Lower lobe of right lung (tissue), 2 donors: ENCODE measurements at places on chromosomes 13 and 19.

GRCh38 chr13:94657167-94657566 lies 55.2 kb downstream of the SOX21 start:
- no peak overlapping the region for H3K27ac ChIP-seq
- no peaks in the 10 kb centered on the region for H3K4me1 ChIP-seq
- no peaks in the 10 kb centered on the region for H3K27me3 ChIP-seq
- H3K4me3 ChIP-seq: no peak overlapping the region

DNA sequence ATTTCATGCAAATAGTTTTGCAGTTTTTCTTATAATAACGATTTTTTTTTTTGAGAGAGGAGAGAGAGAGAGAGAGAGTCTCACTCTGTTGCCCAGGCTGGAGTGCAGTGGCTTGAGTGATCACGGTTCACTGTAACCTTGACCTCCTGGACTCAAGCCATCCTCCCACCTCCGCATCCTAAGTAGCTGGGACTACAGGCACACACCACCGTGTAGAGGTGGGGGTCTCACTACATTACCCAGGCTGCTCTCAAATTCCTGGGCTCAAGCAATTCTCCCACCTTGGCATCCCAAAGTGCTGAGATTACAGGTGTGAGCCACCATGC lies 26.8 kb upstream of the GJB6 start:
- no peak for DNase-seq
- H3K27ac ChIP-seq: no peak overlapping the region
- no peaks in the 10 kb centered on the region for H3K27me3 ChIP-seq
- no peaks in the 10 kb centered on the region for H3K36me3 ChIP-seq

DNA sequence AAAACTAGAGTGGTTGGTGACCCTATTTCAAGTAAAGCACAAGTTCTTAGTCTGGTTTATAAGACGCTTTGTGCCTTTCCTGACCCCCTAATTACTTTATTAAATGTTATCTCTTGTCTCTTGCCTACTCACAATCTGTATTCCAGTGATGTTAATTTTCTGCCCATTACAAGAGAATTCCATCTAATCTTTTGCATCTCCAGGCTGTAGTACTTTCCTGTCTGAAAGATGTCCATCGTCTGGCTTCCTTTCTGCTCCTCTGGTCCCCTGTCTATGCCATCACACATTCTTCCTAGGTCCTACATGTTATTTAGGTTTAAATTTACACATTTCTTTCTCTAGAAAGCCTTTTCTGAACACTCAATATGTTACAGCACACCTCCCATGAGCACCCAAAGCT lies 25.9 kb upstream of the OXGR1 start:
- peaks cover 4% of the 10 kb centered on the region for H3K27me3 ChIP-seq
- H3K4me3 ChIP-seq: no peak overlapping the region
- no peaks in the 10 kb centered on the region for H3K4me1 ChIP-seq
- DNase-seq: no peak

- peaks cover 12% of the 10 kb centered on the region for H3K36me3 ChIP-seq
- no peak overlapping the region for H3K27ac ChIP-seq
- no peak for DNase-seq
- H3K4me3 ChIP-seq: no peak overlapping the region
These were observed 8.6 kb downstream of the ANO8 start for GRCh38 chr19:17325881-17326594.
